CD4-positive, alpha-beta T cell treated with Interleukin-4 for 4 hours (primary cell): ENCODE measurements at places on chromosomes 1 and 21.

- DNase-seq: no peak
These were observed 89.7 kb upstream of the RGS1 start for GRCh38 chr1:192485692-192486436.

DNA sequence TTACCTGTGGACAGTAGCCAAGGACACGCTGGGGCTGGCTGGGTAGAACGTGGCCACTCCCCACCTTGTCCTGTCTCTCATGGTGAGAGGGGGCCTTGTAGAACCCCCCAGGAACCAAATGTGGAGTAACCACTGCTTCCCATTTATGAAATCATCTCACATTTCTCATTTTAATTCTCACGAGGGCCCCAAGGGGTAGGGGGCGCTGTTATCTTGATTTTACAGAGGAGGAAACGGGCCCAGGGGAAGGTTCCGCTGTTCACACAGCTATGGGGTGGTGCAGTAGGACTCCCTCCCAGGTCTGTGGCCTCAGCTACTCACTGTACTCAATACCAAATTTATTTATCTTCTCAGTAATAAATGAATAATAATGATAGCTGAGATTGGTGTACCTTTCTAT lies 5.5 kb downstream of the SMPDL3B start:
- DNase-seq: peak; percentile 76

GRCh38 chr21:38958940-38959691 lies 153.4 kb downstream of the ETS2 start:
- no peak for DNase-seq

DNA sequence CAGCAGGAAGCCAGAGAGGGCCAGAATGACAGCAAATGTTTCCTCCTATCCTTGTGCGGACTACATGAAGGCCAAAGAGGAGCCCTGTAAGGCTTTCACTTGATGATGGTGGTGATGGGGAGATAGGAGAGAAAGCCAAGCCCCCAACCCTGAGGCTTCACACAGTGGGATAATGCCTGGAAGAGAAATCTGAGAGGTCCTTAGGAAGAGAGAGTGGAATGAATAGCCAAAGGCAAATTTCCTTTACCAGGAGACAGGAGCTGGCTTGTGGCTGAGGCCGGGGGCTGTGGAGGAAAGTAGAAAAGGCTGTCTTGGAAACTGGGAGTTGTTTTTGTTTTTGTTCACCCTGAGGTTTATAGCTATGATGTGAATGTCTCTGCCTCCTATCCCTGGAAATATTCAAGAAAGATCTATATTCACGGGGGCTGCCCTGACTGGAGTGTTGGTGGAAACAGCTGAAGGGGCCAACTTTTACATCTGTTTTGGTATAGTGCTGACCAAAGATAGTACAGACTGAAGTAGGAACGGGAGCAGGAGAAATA lies 13.0 kb upstream of the RNF19B start:
- DNase-seq: no peak

- DNase-seq: no peak
These were observed 63.0 kb downstream of the KCNJ15 start for GRCh38 chr21:38319781-38320180.

GRCh38 chr1:214219902-214220301 lies 61.1 kb upstream of the SMYD2 start:
- DNase-seq: no peak
